Activated CD4-positive, alpha-beta T cell treated with anti-CD3 and anti-CD28 coated beads for 24 hours (primary cell): ENCODE measurements at places on chromosomes 4 and X.

DNA sequence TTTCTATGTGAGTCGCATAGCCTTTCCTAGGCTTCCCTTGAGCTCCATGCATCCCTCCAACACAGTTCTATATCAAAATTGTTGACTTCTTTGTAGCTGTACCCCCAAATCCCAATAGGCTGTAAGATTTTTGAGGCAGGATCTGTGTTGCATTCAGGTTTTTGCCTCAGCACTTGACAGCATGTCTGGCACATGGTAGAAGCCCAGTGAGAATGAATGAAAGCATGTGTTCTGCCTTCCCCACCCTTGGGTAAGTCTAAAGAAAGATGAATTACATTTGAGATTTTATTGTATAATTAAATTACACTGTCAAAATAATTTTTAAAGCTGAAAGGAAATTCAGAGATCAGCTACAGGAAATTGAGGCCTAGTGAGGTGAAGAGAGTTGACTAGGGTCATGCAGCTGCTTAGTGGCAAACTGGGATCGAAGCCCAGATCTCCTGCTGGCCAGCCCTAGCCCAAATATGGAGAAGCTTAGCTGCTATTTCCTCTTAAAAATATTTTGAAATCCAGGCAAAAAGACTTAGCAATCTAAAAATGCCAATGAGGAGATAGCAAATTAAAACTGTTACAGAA is 122.5 kb downstream of the SPATA18 start:
- no peak for DNase-seq

GRCh38 chr4:123444290-123444731 is 47.7 kb downstream of the SPRY1 start:
- DNase-seq: no peak

DNA sequence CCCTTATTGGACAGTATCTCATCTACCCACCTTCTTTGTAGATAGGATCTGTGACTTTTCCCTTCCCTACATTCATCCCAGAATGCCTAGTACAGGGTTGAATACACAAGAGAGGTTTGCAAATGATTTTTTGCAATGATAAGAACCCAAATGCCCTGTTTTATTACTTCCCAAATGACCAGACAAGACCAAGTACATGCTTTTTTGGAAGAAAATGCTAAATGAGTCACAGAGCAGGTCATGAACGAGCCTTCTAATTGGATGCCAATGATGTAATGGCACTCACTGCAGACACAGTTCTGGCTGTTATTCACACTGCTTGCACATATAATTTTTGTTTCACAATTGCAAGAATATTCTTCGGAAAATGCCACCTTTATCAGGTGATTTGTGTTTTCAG is 17.8 kb upstream of the GABRQ start:
- DNase-seq: no peak

GRCh38 chr4:57037982-57038604 is 59.4 kb downstream of the POLR2B start:
- DNase-seq: no peak

DNA sequence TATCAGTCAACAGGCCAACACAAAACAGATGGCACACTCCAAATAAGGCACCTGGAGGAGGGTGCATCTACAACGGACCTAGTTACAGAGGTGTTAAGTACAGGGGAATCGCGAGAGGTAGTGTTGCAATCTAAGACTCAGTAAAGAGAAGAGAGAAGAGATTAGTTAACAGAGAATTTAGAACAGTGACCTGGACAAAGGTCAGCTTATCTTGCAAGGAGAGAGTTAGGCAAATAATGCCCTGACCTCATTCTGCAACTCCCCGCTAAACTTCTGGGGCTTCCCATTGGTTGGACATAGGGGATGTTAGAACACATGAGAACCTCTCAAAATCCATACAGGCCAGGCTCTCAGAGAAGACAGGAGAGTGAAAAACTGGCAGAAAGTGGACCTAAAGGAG is 289.4 kb upstream of the GK2 start:
- no peak for DNase-seq

DNA sequence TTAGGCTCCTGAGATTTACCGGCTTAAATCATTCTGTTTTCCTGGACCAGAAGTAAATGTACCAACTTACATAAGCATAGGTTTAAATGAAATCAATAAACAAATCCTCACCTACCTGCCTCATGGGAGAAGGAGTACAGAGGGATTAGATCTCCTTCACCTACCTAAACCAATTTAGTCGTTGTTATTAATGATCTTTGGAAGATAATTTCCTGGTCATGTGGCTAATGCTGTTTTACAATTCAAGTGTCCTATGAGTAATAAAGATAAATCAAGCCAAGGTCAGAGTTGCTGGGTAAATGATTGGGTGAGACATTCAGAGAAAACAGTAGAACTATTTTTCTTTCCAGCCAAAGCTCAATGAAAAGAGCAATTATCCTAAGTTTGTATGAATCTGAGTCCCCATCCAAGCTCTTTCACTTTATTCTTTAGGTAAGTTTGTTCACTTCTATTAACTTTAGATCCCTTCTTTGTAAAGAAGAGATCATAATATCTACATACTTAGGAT is 423.0 kb upstream of the FAM241A start:
- DNase-seq: no peak

DNA sequence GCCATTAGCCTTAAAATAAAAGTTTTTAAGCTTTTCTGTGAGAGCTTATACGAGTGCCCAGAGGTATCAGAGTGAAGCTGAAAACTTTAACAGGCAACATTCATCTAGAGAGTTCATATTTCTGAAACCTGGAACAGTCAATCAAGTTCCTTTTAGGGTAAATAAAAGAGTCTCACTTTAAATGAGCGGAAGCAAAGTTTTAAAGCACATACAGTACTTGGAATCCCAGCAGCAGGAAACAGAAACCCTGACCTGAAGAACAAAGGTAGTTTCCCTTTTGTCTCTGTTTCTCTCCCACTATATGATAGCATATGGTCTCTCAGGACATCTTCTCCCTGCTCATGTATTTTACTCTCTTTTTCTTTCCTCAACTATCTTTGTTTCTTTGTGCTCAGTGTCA is 153.0 kb downstream of the ASB9 start:
- no peak for DNase-seq

DNA sequence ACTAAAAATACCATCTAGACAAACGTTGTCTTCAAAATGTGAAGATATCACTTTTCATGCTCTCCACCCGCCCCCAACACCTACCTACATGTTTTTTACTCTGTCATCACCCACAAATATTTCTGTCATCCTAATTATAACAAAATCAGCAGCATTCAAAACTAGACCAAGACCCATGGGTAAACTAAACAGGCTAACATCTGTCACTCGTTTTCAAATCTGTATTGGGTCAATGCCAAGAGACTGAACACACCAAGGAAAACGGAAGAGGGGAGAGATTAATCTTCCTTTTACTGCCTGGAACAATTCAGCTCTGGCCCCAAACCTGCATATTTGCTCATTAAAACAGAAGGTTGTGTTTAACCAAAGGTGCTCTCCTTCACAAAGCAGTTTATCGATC is 17.5 kb downstream of the FAM184B start:
- no peak for DNase-seq

DNA sequence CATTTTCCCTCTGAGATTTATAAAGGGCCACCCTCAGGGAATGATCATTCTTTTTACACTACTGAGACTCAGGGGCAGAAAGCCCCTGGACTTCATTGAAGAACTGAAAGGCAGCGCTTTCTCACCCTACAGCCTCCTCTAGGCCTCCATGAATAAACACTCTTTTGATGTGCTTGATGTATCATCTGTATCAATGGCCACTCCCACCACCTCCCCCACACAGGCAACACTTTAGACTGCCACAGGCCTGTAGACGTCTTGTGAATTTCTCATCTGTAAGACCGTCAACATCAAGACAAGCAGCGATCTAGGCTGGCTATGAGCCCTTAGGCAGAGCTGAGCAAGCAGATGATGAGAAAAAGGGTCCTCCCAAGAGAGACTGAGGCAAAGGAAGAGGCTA is 123.2 kb downstream of the HUWE1 start:
- no peak for DNase-seq

- no peak for DNase-seq
Observed at GRCh38 chr4:40403081-40403480, 67.9 kb downstream of the CHRNA9 start.

DNA sequence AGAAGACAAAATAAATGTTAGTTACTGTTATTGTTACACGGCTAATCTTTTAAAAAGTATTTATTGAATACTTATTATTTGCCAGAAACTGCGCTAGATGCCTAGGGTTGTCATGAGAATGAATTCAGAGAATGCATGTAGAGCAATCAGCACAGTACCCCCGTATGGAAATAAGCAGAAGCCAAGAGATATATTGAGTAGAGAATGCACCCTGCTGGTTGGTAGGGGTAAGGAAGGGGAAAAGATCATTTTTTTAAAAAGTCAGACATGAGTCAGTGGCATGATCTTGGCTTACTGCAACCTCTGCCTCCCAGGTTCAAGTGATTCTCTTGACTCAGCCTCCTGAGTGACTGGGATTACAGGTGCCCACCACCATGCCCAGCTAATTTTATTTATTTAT is 13.1 kb upstream of the DRP2 start:
- DNase-seq: no peak

GRCh38 chr4:52987392-52988056 is 125.4 kb downstream of the RASL11B start:
- DNase-seq: no peak

DNA sequence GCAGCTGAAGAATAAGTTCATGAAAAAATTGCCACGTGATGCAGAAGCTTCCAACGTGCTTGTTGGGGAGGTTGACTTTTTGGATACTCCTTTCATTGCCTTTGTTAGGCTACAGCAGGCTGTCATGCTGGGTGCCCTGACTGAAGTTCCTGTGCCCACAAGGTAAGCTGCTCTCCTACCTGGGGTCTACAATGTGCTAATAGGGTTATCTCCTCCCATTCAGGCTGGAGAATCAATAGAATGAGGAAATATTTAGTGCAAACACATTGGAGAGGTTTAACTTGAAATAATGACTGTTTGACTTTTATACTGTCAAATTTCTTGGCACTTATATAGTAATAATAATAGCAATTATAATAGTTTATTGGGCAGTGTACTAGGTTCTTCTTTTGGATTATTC is 101.8 kb downstream of the SLC4A4 start:
- no peak for DNase-seq
